AG08395 (cell line): ENCODE measurements at places on chromosomes 11 and 22.
A peak's percentile ranks its signal among the peaks of the same experiment; 100 is the strongest.

- DNase-seq: no peak
These were observed 115.7 kb downstream of the ENTHD1 start for GRCh38 chr22:39777716-39778454.

- no peak for DNase-seq
These were observed 61.8 kb upstream of the PHF21B start for GRCh38 chr22:45071618-45072017.

- no peak for DNase-seq
These were observed 110.3 kb upstream of the PITPNB start for GRCh38 chr22:28029201-28029948.

- DNase-seq: peak; percentile 52
These were observed 39.6 kb downstream of the BCR start for GRCh38 chr22:23219822-23220484.

- no peak for DNase-seq
These were observed 89.6 kb downstream of the ARL14EP start for GRCh38 chr11:30412509-30412908.

DNA sequence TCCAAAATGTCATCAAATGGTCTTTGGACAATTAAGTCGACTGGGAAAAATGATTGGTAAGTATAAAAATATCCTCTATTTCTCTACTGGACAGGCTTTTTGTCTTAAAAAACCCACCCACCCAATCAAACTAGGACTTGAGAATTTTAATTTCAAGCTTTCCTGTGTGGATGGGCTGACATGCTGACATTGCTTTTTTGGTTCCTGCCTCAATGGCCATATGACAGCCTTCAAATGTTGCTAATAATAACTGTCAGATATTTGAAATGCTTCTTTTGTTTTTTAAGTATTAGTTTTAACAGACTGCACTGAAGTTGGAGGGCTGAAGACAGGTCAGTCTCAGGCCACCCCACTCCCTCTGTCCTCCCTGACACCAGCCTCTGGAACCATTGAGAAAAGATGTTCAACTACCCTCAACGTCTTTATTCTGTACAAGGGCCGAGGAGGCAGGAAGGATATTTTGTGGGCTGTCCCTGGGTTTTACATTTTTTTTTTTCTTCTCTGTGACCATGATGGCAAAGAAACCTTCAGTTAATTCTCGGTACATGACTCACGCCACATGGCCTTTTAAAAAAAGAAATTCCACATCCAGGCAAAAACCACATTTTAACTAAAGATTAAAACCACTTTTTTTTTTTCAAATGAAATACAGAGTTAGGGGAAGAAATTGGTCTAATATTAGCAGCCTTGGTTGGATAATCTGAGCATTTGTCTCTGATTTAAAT, 130.4 kb downstream of the SLC1A2 start:
- DNase-seq: peak; percentile 83

GRCh38 chr11:6219359-6219758, 14.0 kb downstream of the C11orf42 start:
- DNase-seq: peak; percentile 93

DNA sequence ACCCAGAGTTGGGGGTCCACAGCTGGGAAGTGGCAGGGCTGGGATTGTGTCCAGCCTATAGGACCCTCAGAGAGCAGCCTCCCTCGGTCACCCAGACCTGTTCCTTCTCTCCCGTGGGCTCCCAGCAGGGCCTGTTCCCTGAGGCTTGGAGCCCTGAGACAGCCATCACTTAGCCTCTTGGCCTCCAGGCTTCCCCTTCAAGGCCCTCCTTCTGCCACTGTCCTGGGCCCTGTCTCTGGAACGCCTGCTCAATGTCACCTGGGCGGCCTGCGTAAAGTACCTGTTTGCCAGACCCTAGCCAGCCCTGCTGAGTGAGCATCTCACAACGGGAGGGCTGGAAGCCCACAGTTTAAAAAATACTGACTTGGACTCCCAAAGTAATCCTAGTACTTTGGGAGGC, 6.5 kb downstream of the MGAT3 start:
- no peak for DNase-seq

GRCh38 chr11:93545566-93545965, 2.4 kb upstream of the SMCO4 start:
- no peak for DNase-seq

GRCh38 chr11:14308114-14308896, 50.7 kb downstream of the RRAS2 start:
- DNase-seq: peak; percentile 32
